Stomach (tissue), 19 donors: ENCODE measurements at places on chromosomes 1 and 21. TPM values are rescaled to one million over a fixed set of nuclear protein-coding genes. Genes with fewer than 3 reads are reported as not detected.

- H3K36me3 ChIP-seq: peaks cover 6% of the 10 kb centered on the region
- peak overlapping the region; percentile 84 for H3K4me3 ChIP-seq
These were observed 1.7 kb downstream of the GNB1 start for GRCh38 chr1:1889090-1889750.

- no peaks in the 10 kb centered on the region for H3K4me1 ChIP-seq
- no peaks in the 10 kb centered on the region for H3K36me3 ChIP-seq
- DNase-seq: no peak
- no peak overlapping the region for H3K4me3 ChIP-seq
- no peak overlapping the region for H3K27ac ChIP-seq
- no peaks in the 10 kb centered on the region for H3K27me3 ChIP-seq
These were observed 43.9 kb downstream of the ARHGEF16 start for GRCh38 chr1:3498246-3498930.

- no peak for DNase-seq
- peaks cover 4% of the 10 kb centered on the region for H3K36me3 ChIP-seq
- no peak overlapping the region for H3K27ac ChIP-seq
- H3K4me1 ChIP-seq: no peaks in the 10 kb centered on the region
- no peak overlapping the region for H3K4me3 ChIP-seq
These were observed 54.0 kb downstream of the FNBP1L start for GRCh38 chr1:93501829-93502369.

Gene HTR6
- not detected for total RNA-seq
